ENCODE measurements at places on chromosomes 7 and 10.

DNA sequence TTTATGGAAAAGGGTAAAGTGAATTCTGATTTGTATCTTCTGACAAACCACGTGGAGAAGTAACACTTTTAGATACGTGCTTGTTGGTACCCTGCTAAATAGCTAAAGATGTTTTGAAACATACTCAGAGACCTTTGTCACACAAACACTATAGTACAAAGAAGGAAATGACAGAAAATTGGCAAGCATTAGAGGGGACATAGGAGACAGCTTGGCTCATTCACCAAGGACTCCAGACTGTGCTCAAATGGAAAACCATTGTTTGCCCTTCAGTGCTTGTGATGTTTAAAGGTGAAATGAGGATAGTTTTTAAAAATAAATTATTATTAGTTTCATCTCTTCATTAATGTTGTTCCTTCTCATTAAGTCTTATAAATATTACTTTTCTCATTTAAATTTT is 34.0 kb upstream of the CD36 start:
- DNase-seq: no peak

DNA sequence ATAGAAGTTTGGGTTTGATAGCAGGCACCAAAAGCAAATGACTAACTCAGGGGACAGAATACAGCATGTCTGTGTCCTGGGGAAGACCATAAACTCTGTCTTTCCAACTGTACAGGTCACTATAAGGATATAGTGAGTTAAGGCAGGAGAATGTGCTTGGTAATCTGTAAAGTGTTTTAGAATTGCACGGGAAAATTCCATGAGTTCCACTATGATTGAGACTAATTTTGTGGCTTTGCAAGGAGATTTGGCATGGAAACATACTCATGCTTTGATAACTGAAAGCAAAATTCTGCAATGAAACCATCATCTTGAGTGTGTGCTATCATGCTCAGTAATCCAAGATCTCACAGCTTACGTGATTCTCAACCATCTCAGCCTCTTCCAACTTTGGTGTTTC is 152.6 kb downstream of the PKD1L1 start:
- no peak for DNase-seq

GRCh38 chr7:122619664-122620063 is 79.3 kb downstream of the RNF133 start:
- DNase-seq: no peak

DNA sequence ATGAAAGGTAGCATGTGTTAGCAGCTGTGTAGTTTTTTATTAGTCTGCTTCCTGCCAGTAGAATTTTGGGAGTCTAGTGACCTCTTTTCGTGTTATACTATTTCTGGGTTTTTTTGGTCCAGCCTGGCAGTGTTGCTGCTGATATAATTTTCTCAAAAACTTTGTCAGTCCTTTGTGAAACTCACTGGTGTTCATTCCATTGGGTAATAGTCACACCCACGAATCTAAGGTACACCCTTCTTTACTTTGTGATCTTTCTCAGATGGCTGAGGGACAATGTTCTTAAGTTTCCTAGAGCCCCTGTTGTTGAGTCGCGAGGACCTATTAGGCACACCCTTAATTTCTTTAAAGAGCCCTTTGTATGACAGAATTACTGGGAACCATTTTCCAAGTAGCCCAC is 52.3 kb downstream of the TPST1 start:
- no peak for DNase-seq

- DNase-seq: no peak
These were observed 8.1 kb downstream of the ZKSCAN1 start for GRCh38 chr7:100023526-100023925.

- DNase-seq: no peak
These were observed 59.9 kb upstream of the DNAJB12 start for GRCh38 chr10:72414642-72415041.

- no peak for DNase-seq
These were observed 43.4 kb downstream of the ADCYAP1R1 start for GRCh38 chr7:31095286-31096197.

DNA sequence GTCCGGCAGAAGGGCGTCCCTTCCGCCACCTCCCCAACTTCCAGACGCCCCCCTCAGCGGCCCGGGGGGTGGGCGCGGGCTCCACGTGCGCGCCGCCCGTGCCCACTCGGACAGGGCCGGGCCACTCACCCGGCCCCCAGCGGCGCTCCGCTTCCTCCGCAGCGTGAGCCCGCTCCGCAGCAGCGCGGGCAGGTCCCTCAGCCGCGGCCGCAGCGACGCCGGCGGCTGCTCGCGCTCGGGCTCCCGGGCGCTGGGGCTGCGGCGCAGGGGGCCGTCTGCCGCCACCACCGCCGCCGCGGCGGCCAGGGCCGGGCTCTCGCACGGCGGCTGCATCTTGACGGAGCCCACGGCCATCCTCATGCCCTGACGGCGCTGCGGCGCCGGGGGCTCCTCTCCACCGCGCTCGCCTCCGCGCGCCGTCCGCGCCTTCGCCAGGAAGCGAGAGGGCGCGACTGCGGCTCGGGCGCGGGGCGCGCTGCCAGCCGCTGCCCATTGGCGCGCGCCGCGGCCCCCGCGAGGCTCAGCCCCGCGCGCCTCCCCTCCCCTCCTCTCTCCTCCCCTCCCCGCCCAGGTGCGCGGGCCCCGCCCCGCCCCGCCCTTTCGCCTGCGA is at the start of gene RAPGEF5:
Gene RAPGEF5, minus strand, starts transcription at position 454 of the 610 bp plus-strand sequence. Its CDS starts 94 bp downstream, at position 360.
- DNase-seq: peak; percentile 31

DNA sequence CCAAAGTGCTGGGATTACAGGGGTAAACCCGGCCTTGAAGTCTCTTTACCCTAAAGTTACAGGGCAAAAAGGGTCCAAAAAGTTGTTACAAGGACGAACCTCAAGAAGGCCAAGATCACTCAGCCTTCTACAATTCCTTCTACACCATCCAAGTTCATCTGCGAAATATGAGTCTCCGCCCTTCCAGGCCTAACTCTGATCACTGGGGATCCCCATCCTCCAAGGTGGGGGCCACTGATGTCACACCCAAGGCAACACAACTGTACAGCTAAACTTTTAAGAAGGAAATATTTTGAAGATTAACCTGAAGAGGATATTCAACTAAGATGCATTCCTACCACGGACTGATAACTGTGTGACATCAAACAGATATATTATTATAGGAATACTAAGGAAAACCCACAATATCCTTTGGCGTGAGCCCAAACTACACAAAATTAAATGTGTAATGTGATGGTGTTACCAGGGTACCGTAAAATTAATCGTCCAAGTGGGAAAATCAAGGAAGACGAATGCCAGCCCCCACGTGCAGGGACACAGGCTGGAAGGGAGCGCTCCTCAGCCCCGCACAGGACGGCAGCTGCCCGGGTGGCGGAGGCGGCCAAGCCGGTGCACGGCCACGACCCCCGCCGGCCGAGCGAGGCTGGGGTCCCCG is 1.0 kb downstream of the PAXIP1 start:
- no peak for DNase-seq

GRCh38 chr10:91607646-91608403 is 25.0 kb downstream of the PPP1R3C start:
- DNase-seq: no peak

GRCh38 chr7:47179812-47180515 is 401.9 kb downstream of the TNS3 start:
- DNase-seq: peak; percentile 41

GRCh38 chr7:50264908-50265307 is 39.6 kb upstream of the IKZF1 start:
- no peak for DNase-seq
